ENCODE measurements at places on chromosomes 11 and 22. TPM values are rescaled to one million over a fixed set of nuclear protein-coding genes. Genes with fewer than 3 reads are reported as not detected.

- H3K4me1 ChIP-seq = no peaks in the 10 kb centered on the region
- H3K27me3 ChIP-seq = peaks cover 2% of the 10 kb centered on the region
- DNase-seq = no peak
- no peak overlapping the region for H3K4me3 ChIP-seq
- no peaks in the 10 kb centered on the region for H3K36me3 ChIP-seq
Observed at GRCh38 chr11:62976109-62976508, 8.7 kb downstream of the SLC22A6 start.

DNA sequence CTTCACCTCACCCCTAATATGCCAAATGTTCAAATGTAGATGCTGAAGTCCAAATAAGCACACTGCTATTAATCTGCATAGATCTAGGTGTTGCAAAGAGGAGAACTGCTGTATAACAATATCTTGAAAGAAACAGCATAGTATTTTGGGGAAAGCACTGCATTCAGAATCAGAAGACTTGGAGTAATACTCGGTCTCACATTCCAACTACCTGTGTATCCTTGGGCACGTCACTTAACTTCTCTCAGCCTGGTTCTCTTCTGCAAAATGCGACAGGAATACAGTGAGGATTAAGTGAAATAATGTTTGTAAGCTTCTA, 332 bp upstream of the HMGXB4 start:
- H3K27ac ChIP-seq = no peak overlapping the region
- peak overlapping the region; percentile 55 for H3K4me3 ChIP-seq
- no peaks in the 10 kb centered on the region for H3K36me3 ChIP-seq
- DNase-seq = no peak
- H3K4me1 ChIP-seq = no peaks in the 10 kb centered on the region
- H3K27me3 ChIP-seq = no peaks in the 10 kb centered on the region

- H3K27ac ChIP-seq = no peak overlapping the region
- H3K36me3 ChIP-seq = no peaks in the 10 kb centered on the region
- no peaks in the 10 kb centered on the region for H3K4me1 ChIP-seq
- DNase-seq = no peak
- H3K27me3 ChIP-seq = peaks cover 30% of the 10 kb centered on the region
Observed at GRCh38 chr11:57541169-57541568, 3.8 kb downstream of the SMTNL1 start.

- H3K4me3 ChIP-seq = no peak overlapping the region
- H3K27me3 ChIP-seq = no peaks in the 10 kb centered on the region
- no peaks in the 10 kb centered on the region for H3K36me3 ChIP-seq
- DNase-seq = no peak
- no peak overlapping the region for H3K27ac ChIP-seq
- no peaks in the 10 kb centered on the region for H3K4me1 ChIP-seq
Observed at GRCh38 chr22:48416396-48417224, 1411.1 kb downstream of the BRD1 start.

DNA sequence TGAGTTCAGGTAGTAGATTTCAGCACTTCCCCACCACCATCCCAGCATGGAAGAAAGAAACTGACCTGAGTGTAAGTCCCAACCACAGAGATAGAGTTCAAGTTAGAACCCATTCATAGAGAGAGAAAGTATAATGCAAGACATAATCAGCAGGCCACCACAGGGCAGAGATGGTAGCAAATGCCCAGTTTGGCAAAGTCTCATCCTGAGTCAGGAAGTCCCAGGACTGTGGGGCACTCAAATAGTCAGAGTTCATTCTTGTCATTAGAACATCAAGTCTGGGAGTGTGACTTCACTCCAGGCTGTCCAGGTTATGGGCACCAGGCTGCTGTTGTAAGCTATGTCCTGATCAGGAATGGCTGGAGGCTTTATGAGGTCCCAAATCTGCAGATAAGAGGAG, 72.0 kb upstream of the USP47 start:
- H3K4me3 ChIP-seq = no peak overlapping the region
- no peaks in the 10 kb centered on the region for H3K4me1 ChIP-seq
- peaks cover 46% of the 10 kb centered on the region for H3K27me3 ChIP-seq
- H3K36me3 ChIP-seq = no peaks in the 10 kb centered on the region

DNA sequence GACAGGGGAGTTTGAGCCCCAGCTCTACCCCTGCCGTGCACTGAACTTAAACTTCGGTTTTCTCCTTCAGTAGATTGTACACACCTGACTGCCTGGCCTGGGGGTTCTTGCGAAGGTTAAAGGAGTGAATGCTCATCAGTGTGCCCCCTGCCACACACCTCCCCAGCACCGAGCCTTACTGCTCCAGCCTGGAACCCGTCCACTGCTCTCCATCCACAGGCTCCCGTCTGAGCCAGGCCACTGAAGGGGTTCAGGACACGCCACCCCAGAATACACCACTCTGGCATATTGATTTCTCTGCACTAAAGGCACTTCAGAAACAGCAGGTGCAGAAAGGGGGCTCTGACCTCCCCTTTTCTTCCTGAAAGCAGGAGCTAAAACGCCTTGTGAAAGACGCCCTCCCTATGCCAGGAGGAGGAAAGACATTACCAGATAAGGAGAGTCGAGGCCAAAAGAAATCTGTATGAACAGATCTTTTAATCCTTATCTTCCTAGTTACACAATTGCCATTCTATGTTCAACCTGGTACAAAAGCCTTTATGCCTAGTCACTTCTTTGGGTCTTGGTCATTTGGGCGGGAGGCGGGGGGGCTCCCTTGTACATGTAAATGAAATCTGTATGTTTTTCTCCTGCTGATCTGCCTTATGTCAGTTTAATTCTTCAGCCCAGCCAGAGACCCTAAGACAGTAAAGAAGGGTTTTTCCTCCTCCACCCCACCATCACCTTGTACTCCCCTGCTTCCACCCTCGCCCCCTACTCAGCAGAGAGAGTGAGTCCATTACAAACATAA, 1.9 kb upstream of the SSTR3 start:
- DNase-seq = no peak
- H3K4me1 ChIP-seq = peaks cover 4% of the 10 kb centered on the region
- H3K4me3 ChIP-seq = no peak overlapping the region

Gene ACAT1
- total RNA-seq = 57.7 TPM

Gene UPK3A
- not detected for total RNA-seq

DNA sequence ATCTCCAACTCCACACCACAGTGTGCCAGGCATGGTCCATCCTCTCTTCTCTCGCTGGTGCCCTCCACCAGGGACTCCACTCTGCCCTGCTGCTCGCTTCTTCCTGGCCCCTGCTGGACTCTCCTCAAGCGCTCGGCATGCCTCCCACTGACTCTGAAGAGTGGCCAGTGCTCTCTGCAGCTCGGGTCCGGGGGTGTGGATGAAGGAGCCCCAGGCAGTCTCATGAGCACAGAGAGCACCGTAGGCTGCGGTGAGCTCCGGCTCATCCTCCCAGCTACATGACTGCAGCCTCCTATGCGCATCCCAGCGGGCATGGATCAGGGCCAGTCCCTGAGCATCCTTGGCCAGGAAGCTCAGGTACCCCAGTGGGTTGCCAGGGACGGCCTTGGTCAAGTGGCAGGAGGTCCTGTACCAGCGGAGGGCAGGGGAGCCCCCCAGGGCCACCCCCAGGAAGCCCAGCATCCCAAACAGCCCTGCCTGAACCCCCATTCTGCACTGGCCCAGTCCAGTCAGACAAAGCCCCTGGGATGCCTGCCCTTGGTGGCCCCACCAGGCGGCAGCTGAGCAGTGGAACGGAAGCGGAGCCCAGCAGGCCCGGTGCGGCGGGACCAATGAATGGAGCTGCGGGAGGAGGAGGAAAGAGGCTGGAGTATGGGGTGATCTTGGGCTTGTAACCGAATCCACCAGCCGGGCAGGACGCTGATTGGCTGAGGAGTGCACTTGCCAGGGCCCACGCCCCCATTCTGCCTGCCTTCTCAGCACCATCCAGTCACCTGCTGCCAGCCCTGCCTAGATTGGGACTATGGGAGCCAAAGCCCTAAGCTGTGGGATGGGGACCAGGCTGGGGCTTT, at the start of gene PLA2G3:
TSS of gene PLA2G3 (minus strand) at position 643 of the 851 bp plus-strand sequence. CDS start at position 489, 154 bp downstream.
- DNase-seq = peak; percentile 60
- H3K27me3 ChIP-seq = peaks cover 29% of the 10 kb centered on the region
- no peaks in the 10 kb centered on the region for H3K4me1 ChIP-seq
- no peak within 1 kb of the TSS for H3K27ac ChIP-seq
- no peaks in the 10 kb centered on the region for H3K36me3 ChIP-seq

Gene ANO1
- 4.1 TPM for total RNA-seq

GRCh38 chr11:131370901-131371790, 731 bp downstream of the NTM start:
- peaks cover 12% of the 10 kb centered on the region for H3K27me3 ChIP-seq
- DNase-seq = no peak
- no peak overlapping the region for H3K4me3 ChIP-seq
- H3K4me1 ChIP-seq = no peaks in the 10 kb centered on the region
- no peaks in the 10 kb centered on the region for H3K36me3 ChIP-seq

GRCh38 chr11:62954478-62954877, 30.3 kb downstream of the SLC22A6 start:
- H3K4me3 ChIP-seq = no peak overlapping the region
- no peak overlapping the region for H3K27ac ChIP-seq
- DNase-seq = no peak
- H3K27me3 ChIP-seq = peaks cover 2% of the 10 kb centered on the region
- no peaks in the 10 kb centered on the region for H3K36me3 ChIP-seq

DNA sequence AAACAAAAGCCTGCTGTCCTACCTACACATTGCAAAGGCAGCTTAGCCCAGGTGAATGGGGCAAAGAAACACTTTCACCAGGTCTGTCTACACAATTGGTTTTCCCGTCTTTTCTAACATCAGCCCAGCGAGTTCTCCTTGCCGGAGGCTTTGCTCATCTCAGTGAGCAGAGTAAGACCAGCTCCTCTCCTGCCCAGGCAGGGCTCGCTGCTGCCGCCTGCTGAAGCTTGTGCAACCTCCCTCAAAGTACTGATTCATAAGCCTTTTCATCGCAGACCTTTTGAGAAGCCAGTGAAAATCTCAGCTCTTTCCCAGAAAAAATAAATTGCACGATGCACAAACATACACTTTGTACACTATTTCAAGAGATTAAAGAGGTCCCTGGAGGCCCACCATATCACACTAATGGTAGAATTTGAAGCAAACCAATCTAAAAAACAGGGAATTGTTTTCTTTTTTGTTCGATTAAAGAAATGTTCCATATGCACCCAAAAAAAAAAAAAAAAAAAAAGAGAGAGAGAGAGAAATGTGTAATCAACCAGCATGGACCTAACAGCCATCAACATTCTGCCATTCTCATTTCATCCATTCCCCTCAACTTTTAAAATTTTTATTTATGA, 328.1 kb upstream of the MPPED2 start:
- H3K27ac ChIP-seq = no peak overlapping the region
- no peaks in the 10 kb centered on the region for H3K4me1 ChIP-seq
- DNase-seq = peak; percentile 48
- no peak overlapping the region for H3K4me3 ChIP-seq
- no peaks in the 10 kb centered on the region for H3K36me3 ChIP-seq
- no peaks in the 10 kb centered on the region for H3K27me3 ChIP-seq

DNA sequence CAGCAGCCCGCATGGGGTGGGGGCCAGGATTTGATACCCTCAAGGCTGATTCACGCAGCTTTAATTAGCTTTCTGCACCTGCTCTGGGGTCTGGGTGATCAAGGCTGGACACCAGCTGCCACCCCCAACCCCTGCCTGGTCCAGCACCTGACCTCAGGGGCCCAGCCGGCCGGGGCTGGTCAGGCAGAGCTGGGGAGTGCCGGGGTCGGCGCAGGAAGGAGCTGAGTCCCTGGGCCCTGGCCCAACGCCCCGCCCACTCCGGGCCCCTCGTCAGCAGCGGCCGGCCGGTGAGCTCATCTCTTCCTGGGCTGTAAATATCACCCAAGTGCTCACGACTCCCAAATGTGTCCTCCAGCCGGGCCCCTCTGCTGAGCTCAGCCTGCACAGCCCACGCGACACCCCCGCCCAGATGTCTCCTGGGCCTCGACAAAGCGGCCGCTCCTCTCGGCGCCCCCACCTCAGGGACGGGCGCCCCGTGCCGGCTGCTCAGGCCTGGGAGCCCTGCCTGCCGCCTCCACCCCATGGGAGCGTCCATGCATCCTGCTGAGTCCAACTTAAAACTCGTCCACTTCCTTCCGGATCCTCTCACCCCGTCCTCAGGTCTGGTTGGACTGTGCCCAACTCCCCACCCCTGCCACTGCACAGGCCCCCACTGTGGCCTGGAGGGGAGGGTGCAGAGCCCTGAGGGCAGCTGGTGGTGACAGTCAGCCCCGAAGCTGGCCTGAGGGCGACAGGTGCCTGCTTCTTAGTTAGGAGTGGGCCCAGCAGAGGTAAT, 29.0 kb downstream of the RTN4R start:
- peaks cover 20% of the 10 kb centered on the region for H3K27me3 ChIP-seq
- DNase-seq = peak; percentile 17
- no peaks in the 10 kb centered on the region for H3K36me3 ChIP-seq
- peaks cover 5% of the 10 kb centered on the region for H3K4me1 ChIP-seq
- H3K4me3 ChIP-seq = no peak overlapping the region

Gene MYH9
- 783 TPM for total RNA-seq

- H3K36me3 ChIP-seq = no peaks in the 10 kb centered on the region
- no peak overlapping the region for H3K4me3 ChIP-seq
- no peak for DNase-seq
- H3K27me3 ChIP-seq = peaks cover 16% of the 10 kb centered on the region
Observed at GRCh38 chr11:111428113-111428876, 49.2 kb upstream of the POU2AF1 start.

GRCh38 chr11:81840380-81840779, 893.3 kb downstream of the FAM181B start:
- no peaks in the 10 kb centered on the region for H3K4me1 ChIP-seq
- no peaks in the 10 kb centered on the region for H3K27me3 ChIP-seq
- no peak for DNase-seq
- no peaks in the 10 kb centered on the region for H3K36me3 ChIP-seq
- H3K4me3 ChIP-seq = no peak overlapping the region
- H3K27ac ChIP-seq = no peak overlapping the region

DNA sequence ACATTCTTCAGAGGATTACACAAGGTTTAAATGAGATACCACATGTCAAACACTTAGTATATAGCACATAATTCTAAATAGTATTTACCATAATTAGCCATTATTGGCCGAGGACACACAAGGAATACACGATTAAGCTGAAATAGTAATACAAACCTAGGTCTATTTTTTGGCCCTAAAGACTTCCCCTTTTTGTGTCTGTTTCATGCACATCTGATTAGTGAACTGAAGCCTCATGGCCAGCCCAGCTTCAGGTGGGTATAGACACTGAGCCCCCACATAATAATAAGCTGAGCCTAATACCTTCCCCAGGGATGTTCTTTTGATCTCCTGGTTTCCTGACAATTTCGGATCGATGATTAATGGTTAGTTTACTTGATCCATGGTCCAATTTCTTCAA, 2.1 kb downstream of the GLYATL1B start:
- no peaks in the 10 kb centered on the region for H3K36me3 ChIP-seq
- no peaks in the 10 kb centered on the region for H3K4me1 ChIP-seq
- peaks cover 2% of the 10 kb centered on the region for H3K27me3 ChIP-seq
- no peak overlapping the region for H3K4me3 ChIP-seq
- DNase-seq = no peak

- H3K36me3 ChIP-seq = no peaks in the 10 kb centered on the region
- H3K4me1 ChIP-seq = no peaks in the 10 kb centered on the region
- DNase-seq = no peak
- H3K27me3 ChIP-seq = no peaks in the 10 kb centered on the region
Observed at GRCh38 chr11:41040474-41040873, 419.0 kb downstream of the LRRC4C start.

GRCh38 chr11:1912289-1912878, 7.1 kb upstream of the TNNT3 start:
- H3K27me3 ChIP-seq = peaks cover 12% of the 10 kb centered on the region
- no peaks in the 10 kb centered on the region for H3K4me1 ChIP-seq
- no peak overlapping the region for H3K27ac ChIP-seq
- no peak for DNase-seq
- no peaks in the 10 kb centered on the region for H3K36me3 ChIP-seq

- no peak overlapping the region for H3K4me3 ChIP-seq
- no peaks in the 10 kb centered on the region for H3K27me3 ChIP-seq
- no peaks in the 10 kb centered on the region for H3K36me3 ChIP-seq
- H3K4me1 ChIP-seq = no peaks in the 10 kb centered on the region
- no peak overlapping the region for H3K27ac ChIP-seq
Observed at GRCh38 chr11:113019711-113020110, 58.5 kb downstream of the NCAM1 start.

Gene MRGPRX4
- total RNA-seq = under 0.01 TPM

Gene GRIK4
- total RNA-seq = 0.18 TPM

Gene EFCAB6
- 1.1 TPM for total RNA-seq

Gene GRM5
- under 0.01 TPM for total RNA-seq
